ENCODE measurements at places on chromosomes 7 and 10. TPM values are rescaled to one million over a fixed set of nuclear protein-coding genes. Genes with fewer than 3 reads are reported as not detected.

The AKR1B15 gene
- total RNA-seq, result not detected

The CRCP gene
- 34.7 TPM for total RNA-seq

The MYO1G gene
- 398 TPM for total RNA-seq

The ATRNL1 gene
- total RNA-seq, result 0.22 TPM

The DCLRE1A gene
- 14.4 TPM for total RNA-seq

The AKR1E2 gene
- 8.2 TPM for total RNA-seq

The ZNF804B gene
- total RNA-seq, result not detected

The HSPA12A gene
- total RNA-seq, result 0.05 TPM

The DPYSL4 gene
- 24.0 TPM for total RNA-seq

The AGAP9 gene
- 10.3 TPM for total RNA-seq

Measured in T-helper 1 cell treated with Interleukin-12 subunit alpha and Interleukin-12 subunit beta and Interleukin-4 antibody, amounts not matched to agents 30 ng/mL and 1 ng/mL, for 36 hours (primary cell).